Stimulated activated CD4-positive, alpha-beta T cell treated with anti-CD3 and anti-CD28 coated beads, Interleukin-12 subunit alpha, Interleukin-12 subunit beta, amount 100 ng/mL, for 24 hours (primary cell): ENCODE measurements at places on chromosomes 7 and 10.

DNA sequence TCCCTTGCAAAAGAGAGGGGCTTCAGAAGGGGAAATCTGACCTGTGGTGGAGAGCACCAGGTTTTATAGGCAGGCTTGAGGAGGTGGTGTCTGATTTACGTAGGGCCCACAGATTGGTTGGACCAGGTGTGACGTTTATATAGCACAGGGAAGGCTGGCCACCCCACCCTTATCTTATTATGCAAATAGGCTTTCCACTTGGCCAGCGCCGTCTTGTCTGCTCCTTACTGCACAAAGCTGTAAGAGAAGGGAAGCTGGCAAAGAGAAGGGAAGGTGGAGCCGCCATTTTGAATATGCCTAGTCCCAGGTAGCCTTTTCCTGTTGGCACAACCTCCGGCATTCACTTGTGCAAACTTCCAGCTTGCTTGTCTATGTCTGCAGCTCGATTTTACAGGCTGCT lies 221.4 kb downstream of the GATA3 start:
- no peak for DNase-seq

DNA sequence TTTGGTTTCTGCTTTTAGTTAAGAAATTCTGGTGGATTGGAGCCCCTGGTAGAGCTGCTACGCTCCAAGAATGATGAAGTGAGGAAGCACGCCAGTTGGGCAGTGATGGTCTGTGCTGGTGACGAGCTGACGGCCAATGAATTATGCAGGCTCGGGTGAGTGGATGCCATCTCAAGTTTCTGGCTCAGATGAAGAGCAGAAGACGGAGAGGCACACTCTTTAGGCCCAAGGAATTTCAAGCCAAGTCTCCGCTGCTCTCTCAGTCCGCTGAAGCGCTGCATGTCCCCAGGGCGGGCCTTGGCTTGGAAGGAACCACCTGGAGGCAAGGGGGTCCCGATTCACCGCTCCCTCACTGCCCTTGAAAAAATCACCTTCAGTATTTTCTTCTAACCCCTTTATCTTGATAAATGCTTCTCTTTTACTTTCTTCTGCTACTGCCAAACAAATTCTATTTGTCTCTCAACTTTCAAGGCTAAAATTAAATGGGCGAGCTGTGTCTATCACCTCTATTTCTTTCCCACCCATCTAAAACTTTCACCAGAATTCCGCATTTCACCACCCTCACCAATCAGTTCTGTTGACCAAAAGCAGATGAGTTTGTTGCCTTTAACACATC lies 74.2 kb downstream of the ARMC3 start:
- no peak for DNase-seq

GRCh38 chr7:47619806-47620205 lies 37.9 kb upstream of the TNS3 start:
- DNase-seq = no peak

DNA sequence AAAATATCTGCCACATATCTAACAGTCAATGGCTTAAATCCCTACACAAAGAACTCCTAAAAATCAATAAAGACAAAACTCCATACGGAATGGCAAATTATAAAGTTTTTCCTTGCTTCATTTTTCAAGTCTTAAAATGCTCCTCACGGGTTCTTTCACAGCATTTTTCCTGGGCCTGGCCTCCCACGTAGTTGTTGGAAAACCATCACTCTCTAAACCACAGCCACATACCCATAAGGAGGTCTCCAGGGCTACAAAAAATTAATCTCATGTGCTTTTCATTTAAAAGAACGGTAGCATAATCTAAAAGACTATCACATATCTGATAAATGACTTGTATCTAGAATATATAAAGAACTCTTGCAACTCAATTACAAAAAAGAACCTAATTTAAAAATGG lies 2.9 kb downstream of the COA1 start:
- no peak for DNase-seq

DNA sequence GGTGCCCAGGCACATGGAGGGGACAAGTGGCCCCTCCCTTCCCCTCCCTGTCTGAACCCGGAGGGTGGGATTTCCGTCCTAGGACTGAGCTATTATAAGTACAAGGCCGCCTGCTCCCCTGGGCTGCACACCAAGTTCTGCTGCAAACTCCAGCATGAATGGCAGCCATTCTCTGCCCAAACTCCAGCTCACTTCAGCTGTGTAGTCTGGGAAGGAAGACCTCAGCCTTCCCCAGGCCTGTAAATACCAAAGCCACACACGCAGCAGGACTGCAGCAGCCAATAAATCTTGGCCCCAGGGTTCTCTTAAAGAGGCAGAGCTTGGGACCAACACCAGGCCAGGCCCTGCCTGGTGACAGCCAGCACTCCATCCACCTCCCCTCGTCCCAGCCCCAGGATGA lies 291.3 kb upstream of the ZMIZ1 start:
- DNase-seq = no peak

GRCh38 chr7:101817471-101818286 lies at the start of gene CUX1:
Gene CUX1, plus strand, starts transcription at chr7:101817626. Its CDS starts 14 bp downstream, at chr7:101817640.
- DNase-seq = peak; percentile 15

DNA sequence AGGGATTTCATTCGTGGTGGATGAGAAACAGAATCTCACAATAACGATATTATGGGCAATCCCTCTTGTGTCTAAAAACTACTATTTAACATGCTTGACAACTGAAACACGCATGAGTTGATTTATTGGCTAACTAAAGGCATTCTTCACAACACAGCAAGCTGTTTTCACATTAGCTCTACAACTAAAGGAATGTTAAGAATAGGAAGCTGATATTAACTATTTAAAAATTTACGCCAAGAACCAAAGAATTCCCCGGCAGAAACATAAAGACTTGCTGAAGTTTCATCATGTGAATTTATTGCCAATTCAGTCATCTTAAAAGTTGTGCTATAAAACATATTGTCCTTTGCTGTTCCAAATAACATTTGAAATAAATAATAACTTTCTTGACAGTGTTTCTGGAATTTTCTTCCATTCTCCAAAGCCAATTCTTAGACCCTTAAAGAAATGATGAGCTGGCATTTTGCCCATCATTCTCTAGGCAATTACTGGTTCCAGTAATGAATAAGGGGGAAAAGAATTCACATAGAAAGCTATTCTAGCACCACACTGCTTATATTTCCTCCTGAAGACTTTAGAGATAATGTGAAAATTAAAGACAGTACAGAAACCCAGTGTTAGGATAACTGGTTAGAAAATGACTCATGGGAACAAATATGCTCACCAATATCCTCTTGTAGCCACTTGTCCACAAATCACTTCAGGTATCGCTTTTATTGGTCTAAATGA lies 233.1 kb downstream of the PARD3 start:
- DNase-seq = no peak

- no peak for DNase-seq
Measured at GRCh38 chr7:113444261-113444660, 325.9 kb upstream of the SMIM30 start.

DNA sequence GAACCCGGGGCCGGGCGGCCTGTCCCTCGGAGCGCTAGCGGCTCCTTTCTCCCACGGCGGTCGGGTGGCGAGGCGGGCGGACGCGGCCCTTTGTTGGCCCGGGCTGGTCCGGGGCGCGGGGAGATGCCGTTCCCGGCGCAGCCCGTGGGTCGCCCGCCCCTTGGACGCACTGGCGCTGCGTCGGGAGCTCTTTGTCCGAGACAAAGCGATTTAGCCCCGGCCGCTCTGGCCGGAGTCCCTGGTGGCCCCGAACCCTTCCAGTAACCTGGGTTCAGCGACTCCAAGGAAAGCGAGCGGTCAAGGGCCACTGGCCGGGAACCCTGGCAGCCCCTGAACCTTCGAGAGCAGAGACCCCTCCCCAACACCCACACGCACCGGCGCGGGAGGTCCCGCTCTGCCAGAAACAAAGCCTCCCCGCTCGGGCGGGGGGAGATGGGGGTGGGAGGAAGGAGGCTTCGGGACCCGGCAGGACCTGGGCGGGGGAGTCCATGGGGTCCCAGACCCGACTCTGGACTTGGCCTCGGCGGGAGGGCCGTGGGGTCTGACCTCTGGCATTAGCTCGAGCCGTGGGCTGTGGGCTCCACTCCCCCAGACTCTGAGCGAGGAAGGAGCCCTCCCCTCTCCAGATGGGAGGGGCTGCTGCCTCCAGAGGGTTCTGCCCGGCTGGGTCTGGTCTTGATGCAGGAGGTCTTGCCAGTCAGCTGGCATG lies 836 bp downstream of the DPYSL4 start:
- DNase-seq = no peak

- no peak for DNase-seq
Measured at GRCh38 chr7:75888464-75889222, 9.8 kb downstream of the RHBDD2 start.

GRCh38 chr10:59372543-59372942 lies 10.2 kb upstream of the FAM13C start:
- DNase-seq = no peak

DNA sequence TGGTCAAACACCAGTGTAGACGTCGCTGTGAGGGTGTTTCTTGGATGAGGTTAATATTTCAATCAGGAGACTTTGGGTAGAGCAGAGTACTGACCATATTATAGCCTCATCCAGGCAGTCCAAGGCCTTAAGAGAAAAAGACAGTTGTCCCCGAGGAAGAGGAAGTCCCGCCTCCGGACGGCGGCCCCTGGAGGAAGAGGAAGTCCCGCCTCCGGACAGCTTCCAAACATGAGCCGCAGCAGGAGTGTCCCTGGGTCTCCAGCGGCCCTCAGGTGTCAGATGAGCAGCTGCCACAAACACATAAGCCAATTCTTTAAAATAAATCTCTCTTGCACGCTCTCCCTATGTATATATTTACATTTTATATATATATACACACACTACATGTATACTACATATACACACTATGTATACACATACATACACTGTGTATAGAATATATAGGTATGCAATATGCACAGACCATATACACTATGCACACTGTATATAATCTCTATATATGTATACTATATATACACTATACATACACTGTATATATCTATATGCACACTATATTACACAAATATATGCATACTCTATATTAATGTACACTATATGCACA lies 37.5 kb downstream of the PWWP2B start:
- DNase-seq = peak; percentile 58

GRCh38 chr7:74617180-74617744 lies 40.3 kb upstream of the GTF2I start:
- no peak for DNase-seq

GRCh38 chr10:84243759-84244158 lies 1.1 kb upstream of the RGR start:
- DNase-seq = no peak
